ENCODE measurements at places on chromosomes 16 and 17.

GRCh38 chr17:3818786-3819185 lies 17.8 kb upstream of the ITGAE start:
- no peak for DNase-seq

DNA sequence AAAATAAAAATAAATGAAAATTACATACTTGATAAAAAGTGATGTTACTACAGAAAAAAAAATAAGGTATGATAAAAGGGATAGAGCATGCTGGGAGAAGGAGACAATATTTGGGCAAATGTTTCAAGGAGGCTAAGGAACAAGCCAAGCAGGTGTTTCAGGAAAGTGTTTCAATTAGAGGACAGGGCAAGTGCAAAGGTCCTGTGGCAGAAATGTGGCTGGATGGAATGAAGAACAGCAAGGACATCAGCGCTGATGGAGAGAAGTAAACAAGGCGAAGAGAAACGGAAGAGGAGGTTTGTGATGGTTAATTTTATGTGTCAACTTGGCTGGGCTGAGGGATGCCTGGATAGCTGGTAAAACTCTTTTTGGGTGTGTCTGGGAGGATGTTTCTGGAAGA lies 331.2 kb upstream of the C16orf82 start:
- no peak for DNase-seq

- DNase-seq, result no peak
These were observed 11.2 kb downstream of the PDZD9 start for GRCh38 chr16:21989751-21990150.

DNA sequence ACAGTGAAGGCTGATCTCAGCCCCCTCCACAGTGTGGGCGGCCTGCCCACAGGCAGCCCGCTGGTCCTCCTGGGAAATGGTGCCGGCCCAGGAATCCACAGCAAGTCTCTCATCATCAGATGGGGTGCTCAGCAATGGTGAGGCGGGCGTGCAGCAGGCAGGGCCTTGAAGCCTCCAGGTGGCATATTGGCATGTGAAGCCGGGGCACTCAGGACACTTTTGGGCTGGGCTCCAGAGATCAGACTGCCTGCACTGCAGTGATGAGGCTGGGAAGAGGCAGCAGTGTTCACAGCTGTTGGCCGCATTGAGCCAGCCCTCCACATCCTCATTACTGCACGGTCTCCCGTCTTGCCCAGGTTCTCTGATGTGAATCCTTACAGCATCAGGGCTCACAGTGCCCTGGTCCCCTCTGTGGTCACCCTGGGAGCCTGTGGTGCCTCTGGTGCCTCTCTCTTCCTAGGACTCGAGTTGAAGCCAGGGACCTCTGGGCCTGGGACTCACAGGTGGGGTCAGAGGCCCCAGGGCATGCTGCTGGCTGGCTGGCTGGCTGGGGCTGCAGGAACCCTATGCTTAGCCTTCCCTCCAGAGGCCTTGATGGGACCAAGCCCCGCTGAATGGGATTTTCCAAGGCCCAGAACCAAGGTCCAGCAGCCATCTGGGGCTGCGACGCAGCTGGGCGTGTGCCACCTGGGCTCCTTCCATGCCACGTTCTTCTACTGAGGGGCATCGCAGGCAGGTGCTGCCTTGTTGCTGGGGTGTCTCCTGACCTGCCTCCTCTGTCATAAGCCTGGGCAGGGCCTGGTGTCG lies 48.6 kb downstream of the TNFRSF13B start:
- no peak for DNase-seq

- no peak for DNase-seq
These were observed 91.8 kb downstream of the NCOR1 start for GRCh38 chr17:16123531-16123930.

- DNase-seq, result no peak
These were observed 20.1 kb downstream of the MPRIP start for GRCh38 chr17:17062356-17062755.

- DNase-seq, result no peak
These were observed 6.3 kb upstream of the PRKAR1A start for GRCh38 chr17:68505951-68506350.

GRCh38 chr17:77654296-77654695 lies 304.2 kb upstream of the TNRC6C start:
- no peak for DNase-seq

GRCh38 chr16:65413861-65414260 lies 292.0 kb upstream of the CDH11 start:
- DNase-seq, result no peak

DNA sequence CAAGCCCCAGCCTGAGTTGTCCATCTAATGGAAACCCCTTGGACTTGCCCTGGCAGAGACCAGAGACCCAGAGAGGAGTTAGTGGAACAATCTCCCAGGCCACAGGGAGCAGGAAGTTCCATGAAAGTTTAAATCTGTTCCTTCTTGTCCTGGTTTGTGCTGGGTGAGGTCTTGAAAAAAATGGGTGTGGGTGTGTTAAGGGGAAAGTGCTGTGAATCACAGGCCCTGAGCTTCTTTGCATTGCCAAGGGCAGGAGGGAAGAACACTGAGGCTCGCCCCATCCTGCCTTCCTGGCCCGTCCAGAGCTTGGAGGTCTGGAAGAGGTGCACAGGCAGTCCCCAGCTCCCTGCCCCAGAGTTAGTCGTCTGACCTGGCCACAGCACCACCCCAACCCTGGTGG lies 2.3 kb downstream of the ADORA2B start:
- DNase-seq, result no peak

DNA sequence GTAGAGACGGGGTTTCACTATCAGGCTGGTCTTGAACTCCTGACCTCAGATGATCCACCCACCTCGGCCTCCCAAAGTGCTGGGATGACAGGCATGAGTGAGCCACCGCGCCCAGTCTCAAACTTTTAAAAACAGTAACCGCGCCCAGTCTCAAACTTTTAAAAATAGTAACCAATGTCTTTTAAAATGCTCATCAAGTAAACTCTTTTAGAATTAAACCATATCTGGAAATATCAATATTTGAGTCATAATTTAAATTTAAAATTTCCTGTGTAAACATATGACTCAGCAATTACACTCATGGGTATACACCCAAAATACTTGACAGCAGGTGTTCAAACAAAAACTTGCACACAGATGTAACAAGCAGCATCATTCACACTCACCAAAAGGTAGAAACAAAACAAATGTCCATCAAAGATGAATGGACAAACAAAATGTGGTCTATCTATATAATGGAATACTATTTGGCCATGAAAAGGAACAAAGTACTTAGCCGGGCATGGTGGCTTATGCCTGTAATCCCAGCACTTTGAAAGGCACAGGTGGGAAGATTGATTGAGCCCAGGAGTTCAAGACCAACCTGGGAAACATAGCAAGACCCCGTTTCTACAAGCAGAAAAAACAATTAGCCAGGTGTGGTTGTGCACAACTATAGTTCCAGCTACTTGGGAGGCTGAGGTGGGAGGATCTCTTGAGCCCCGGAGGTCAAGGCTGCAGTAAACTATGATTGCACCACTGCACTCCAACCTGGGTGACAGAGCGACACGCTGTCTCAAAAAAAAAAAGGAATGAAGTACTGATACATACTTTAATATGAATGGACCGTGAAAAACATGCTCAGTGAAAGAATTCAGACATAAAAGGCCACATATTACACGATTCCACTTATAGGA lies 20.2 kb downstream of the ENPP7 start:
- no peak for DNase-seq

GRCh38 chr17:39739885-39740356 lies 2.2 kb downstream of the GRB7 start:
- no peak for DNase-seq

GRCh38 chr17:78944956-78945355 lies 19.8 kb upstream of the TIMP2 start:
- DNase-seq, result no peak

DNA sequence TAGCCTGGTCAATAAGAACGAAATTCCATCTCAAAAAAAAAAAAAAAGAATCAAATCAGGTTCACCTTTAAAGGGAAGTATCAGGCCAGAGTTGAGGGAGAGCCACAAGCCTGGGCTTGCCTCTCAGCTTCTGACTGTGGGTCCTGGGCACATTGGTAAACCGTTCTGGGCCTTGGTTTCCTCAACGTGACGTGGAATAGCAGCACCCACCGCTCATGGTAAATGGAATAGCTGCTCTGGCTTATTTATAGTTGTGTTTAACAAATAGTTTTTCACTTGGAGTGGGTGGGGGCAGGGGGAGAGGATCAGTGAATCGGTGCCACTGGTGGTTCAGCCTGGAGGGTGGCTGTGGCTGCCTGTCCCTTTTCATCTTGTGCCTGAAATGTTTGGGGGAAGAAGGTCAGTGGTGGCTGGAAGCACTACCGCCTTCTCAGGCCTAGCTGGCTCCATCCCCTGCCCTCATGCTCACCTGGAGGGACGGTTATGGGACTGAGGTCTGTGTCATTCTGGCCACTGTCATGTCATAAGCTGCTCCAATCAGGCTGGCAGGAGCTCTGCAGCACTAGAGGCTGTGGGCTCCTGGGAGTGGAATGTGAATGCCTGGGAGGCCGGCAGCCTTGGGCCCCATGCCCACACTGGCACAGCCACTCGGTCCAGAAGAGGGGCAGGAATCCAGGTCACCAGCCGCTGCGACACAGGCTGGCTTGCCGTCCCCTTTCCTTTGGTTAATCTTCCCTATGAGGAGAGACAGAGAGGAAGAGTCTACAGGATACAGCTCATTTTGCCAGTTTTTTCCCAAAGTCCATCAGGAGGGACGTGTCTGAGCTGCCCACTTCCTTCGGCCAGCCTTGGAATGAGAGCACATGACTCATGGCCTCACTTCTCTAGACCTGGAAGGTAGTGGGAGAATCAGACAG lies 27.0 kb downstream of the CCR7 start:
- DNase-seq, result no peak

GRCh38 chr17:80855948-80856862 lies 135.4 kb upstream of the CHMP6 start:
- DNase-seq, result peak; percentile 73

DNA sequence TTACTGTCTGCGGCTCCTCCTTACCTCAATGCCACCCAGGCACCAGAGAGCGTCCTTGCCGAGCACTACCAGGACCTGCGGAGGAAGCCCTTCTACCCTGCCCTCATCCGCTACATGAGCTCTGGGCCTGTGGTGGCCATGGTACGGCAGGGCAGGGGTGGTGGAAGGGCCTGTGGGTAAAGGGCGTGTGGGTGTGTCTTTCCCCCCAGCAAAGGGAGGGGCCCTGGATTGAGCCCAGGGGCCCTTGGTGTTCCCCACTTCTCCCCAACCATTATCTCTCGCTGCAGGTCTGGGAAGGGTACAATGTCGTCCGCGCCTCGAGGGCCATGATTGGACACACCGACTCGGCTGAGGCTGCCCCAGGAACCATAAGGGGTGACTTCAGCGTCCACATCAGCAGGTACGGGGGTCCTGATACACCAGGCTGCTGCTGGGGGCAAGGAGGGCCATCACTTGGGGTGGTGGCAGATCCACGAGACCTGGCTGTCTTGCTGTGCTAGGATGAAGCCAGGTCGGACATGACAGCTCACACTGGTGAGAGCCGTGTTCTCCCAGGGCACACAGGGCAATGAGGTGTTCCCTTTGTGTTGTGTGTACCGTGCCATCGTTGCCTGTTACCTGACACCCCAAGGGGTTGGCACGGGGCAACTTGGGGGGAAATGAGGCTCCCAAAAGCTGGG lies 2.2 kb upstream of the DECR2 start:
- no peak for DNase-seq

DNA sequence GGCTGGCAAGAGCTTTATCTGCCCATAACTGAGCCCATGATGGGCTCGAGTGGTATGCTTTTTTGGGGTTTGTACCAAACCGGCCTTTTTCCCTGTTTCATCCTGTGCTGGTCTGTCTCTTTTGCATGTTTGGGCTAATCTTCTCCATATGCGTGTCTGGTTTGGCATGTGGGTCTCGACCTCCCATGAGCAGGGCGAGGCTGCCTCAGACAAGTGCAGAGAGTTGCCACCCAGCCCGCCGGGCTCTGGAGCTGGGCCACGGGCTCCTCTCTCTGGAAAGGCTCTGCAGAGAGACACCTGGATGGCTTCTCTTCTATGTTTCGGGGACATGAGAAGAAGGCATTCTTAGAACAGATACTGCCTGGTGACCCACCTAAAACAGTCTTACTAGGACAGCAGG lies 67.8 kb upstream of the TBX2 start:
- no peak for DNase-seq

DNA sequence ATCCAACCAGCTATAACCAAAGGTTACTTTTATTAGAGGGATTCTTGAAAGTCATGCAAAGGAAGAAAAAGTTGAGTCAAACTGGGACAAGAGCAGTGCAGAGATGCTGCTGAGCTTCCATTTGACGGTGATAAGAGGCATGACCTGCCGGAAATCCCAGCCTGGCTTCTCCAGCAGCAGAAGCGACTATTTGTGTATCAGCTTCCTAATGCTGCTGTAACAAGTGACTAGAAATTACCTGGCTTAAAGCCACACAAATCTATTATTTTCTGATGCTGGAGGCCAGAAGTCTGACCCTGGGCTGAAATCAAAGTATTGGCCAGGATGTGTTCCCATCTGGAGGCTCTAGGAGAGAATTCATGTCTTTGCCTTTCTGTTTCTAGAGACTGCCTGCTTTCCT lies 41.6 kb upstream of the CPPED1 start:
- no peak for DNase-seq

DNA sequence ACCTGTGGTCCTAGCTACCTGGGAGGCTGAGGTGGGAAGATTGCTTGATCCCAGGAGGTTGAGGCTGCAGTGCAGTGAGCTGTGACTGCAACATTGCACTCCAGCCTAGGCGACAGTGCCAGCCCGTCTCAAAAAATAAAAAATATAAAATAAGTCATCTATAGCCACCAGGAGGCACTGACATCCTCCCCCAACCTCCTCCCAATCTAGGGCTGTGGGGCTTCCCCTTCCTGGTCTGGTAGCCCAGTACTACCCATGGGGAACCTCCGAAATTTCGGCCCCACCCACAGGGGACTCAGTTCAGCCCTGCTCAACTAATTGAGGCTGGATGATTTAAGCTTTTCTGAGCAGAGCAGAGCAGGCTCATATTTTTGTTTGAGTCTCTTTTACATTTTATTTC lies 3.2 kb downstream of the ZSCAN10 start:
- DNase-seq, result peak; percentile 88

DNA sequence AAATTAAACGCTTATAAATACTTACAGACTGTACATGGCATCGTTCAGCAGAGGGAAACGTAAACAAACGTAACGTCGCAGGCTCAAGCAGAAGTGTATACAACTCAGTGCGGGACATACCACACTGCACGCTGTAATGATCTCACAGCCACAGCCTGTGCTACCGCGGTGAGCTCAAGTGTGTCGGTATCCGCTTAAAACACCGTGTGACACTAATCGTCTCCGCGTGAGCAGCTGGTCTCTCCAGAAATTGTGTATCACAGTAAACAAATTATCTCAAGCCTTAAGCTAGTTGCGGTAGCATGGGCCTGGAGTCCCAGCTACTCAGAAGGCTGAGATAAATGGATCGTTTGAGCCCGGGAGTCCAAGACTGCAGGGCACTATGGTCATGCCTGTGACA lies 115.3 kb downstream of the ANKRD11 start:
- no peak for DNase-seq

- DNase-seq, result no peak
These were observed 3.5 kb upstream of the KATNB1 start for GRCh38 chr16:57732037-57732436.

DNA sequence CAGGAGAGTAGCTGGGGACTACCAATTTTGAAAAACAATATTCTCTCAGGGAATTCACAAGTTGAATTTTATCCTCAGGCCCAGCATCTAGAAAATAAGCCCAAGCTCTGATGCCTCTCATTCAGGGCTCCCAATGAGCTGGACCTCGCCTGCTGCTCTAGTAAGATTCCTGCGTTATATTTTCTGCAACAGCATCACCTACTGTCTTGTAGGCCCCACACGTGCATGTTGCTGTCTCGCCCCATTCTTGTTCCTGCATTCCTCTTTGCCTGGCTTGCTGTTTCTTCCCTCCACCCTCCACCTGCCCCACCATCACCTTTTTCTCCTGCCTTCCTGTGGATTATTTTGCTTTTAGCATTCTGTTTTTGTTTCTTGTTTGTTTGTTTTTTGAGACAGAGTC lies 8.3 kb upstream of the ST6GALNAC2 start:
- DNase-seq, result no peak
